ENCODE measurements at places on chromosomes 1 and 21.

- DNase-seq, result no peak
These were observed 5.5 kb downstream of the KLHDC7A start for GRCh38 chr1:18486195-18486594.

DNA sequence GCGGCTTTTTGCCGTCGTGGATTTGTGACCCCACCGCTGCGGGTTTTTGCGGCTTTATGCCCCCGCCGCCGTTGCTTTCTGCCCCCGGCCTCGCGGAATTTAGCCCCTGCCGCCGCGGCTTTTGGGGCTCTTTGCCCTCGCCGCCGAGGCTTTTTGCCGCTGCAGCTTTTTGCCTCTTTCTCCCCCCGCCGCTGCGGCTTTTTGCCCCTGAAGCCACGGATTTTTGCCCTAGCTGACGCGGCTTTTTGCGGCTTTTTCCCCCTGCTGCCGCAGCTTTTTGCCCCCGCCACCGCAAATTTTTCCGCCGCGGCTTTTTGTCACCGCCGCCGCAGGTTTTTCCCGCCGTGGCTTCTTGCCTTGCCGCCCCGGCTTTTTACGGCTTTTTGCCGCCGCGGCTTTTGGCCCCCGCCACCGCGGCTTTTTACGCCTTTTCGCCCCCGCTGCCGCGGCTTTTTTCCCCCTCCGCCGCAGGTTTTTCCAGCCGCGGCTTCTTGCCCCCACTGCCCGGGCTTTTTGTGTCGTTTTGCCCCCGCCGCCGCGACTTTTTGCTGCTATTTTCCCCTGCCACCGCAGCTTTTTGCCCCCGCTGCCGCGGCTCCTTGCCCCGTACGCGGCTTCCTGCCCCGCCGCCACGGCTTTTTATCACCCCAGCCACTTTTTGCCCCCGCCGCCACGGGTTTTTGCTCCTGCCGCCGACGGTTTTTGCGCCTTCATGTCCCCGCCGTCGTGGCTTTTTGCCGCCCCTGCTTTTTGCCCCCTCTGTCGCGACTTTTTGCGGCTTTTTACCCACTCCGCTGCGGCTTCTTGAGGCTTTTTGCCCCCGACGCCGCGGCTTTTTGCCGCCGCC is 3933.6 kb downstream of the SRGAP2C start:
- DNase-seq, result no peak

DNA sequence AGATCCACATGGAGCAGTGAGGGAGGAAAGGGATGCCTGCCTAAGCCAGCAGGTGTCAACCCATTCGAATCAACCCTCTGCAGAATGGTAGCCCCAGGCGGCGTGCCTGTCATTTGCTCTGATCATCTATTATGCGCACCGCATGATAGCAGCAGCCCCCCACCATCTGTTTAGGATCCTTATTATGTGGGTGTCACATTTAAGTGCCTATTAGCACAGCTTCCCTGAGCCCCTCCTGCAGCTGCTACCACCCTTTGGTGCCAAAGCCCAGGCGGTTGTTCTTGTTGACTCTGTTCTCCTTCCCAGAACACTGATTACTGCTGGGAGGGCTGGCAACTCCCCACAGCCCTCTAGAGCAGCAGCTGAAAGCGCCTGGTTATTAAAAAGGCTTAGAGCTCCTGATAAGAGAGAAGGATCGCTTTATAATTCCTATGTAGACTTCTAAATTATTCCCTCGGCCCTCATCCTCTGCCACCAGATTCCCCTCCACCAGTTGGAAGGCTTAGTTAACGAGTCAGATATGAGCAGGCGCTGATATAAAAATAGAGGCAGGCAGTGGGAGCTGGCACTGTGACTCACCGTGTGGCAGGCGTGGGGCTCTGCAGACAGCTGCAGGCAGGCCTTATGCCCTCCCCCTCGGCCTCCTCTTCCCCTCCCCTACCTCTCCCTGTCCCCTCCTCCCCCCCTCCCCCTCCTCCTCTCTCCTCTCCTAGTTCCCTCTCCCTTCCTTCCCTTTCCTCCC is 23.0 kb downstream of the ACTA1 start:
- no peak for DNase-seq

DNA sequence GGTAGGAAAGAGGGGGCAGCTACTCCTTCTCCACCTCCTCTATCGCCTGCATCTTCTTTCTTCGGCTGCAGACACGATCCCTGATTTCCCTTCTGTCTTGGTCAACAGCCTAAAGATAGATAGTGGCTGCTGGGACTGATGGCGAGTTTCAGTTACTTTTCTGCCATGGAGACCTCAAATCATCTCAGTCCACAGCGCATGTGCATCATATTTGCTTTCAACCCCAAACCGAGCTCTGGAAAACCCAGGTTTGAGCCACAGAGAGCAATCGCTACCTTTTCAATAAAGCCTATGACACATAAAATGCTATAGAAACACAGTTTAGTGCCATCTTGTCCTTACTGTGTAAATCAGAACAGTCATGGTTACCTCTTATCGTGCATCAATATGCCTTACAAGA is 142.9 kb upstream of the IRF2BP2 start:
- no peak for DNase-seq

- DNase-seq, result no peak
These were observed 394.8 kb downstream of the USP25 start for GRCh38 chr21:16124378-16125138.

DNA sequence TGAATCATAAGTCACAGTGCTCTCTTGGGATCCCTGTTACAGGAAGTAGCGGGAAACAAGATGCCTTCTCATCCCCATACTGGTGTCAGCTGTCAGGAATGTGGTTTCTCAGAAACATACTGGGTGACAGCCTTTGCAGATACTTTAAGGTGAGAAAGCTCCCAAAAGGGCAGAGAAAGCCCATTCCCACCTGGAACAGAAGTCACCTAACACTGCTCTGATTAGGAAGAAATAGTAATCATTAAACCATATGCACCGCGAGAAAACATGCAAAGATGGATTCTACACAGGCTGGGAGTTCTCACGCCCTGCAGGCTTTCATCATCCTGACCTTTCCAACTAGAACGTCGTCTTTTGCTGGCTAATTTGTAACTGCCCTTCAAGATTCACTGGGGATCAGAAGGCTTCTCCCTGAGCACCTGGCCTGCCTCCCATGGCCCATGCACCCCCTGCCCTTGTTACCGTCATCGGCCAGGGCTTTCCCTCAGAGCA is 46.2 kb upstream of the SLC44A3 start:
- no peak for DNase-seq

GRCh38 chr1:231161667-231162296 is at the start of gene TRIM67:
TSS of gene TRIM67 (plus strand) at chr1:231162058. CDS start at chr1:231162970, 912 bp downstream.
- no peak for DNase-seq

DNA sequence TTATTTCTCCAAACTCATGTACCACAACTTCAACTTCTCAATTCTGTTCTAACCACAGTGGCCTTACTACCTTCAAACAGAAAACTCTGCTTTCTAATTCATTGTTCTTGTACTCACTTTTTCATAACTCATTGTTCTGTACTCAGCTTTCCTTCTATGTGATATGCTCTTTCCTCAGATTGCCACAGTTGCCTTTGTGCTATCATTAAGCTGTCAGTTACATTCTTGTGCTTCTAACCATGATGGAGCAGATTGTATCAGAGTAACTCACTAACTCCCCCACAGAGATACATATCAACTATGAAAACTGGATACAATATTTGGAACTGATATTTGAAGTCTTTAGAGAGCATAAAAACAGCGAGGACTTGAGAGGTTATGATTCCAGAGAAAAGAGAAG is 1213.7 kb downstream of the KCNT2 start:
- no peak for DNase-seq

GRCh38 chr1:21618561-21619374 is 50.4 kb downstream of the RAP1GAP start:
- DNase-seq, result no peak

- no peak for DNase-seq
These were observed 21.2 kb downstream of the ZNF697 start for GRCh38 chr1:119626841-119627240.

DNA sequence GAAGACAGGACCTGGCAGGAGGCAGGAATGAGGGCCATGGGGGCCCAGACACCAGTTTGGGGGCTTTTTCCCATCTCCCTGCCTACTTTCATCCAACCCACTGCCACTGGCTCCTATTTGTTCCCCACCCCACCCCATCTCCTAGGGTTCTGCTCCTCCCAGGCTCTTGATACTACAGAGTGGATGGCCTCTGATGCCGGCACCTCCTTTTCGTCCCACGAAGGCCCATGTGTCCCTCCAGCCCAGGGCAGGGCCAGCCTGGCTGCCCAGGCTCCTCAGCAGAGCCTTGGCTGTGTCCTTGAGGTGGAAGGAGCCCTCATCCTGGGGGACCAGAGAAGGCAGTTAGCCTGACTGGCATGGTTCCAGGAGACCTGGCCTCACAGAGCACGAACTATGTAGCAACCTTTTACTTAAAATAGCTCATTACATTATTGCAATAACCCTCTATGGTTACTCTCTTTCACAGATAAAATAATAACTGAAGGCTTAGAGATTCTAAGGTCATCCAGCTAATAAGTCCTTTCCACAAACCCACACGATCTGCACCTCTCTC is 3.5 kb downstream of the POMGNT1 start:
- no peak for DNase-seq

- DNase-seq, result no peak
These were observed 38.8 kb upstream of the CD34 start for GRCh38 chr1:207949571-207950195.

- DNase-seq, result no peak
These were observed 42.4 kb downstream of the SKI start for GRCh38 chr1:2270260-2271100.

DNA sequence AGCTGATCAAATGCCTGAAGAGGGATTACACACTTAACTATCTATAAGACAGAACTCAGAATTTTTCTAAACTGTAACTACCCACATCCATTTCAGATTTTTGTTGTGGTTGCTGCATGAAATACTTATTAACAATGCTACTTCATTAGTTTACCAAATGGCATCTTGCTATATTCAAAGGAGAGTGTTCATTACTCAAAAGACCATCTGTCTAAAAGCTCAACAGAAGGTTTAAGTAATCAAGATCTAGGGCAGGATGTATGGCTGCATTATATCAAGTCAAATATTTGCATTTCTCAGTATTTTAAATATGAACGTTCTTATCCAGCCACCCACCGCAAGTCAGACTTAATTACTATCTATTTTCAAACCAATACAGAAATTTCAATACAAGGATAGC is 79.9 kb downstream of the SIPA1L2 start:
- no peak for DNase-seq

DNA sequence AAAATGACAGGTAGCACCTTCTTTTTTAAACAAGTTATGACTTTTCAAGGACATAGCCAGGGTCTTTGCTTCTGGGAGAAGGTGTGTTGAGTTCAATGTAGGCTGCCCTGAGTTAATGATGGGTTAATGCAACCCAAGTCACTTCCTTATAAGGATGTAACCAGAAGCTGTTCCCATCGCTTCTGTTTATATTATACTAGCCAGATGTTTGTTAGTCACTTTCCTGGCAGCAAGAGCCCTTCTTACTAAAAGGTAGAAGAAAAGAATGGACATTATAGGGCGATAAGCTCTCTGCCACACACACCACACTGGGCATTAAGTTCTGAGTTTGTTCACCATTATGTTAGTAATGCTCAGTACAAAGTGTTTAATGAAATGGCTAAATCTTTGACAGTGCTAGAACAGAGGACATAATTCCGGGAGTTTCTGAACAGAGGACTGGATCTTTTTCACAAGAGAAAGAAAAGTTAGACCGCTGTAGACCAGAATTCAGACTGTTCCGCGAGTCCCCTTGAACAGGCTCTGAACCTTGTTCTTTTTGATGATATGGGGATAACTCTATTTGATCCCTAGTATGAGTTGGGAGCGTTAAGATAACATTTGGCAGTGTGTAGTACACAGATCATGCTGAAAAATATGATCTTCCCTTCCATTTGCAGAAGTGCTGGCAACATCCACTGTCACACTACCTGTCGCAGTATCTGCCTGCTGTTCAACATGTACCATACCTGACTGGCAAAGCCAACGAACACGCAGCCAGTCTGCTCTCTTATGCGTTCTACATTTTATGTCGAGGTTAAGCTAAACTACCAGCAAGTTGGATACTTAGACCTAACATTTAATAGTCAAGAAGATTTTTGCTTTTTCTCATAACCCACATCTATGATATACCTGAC is 41.0 kb downstream of the DEGS1 start:
- DNase-seq, result no peak

DNA sequence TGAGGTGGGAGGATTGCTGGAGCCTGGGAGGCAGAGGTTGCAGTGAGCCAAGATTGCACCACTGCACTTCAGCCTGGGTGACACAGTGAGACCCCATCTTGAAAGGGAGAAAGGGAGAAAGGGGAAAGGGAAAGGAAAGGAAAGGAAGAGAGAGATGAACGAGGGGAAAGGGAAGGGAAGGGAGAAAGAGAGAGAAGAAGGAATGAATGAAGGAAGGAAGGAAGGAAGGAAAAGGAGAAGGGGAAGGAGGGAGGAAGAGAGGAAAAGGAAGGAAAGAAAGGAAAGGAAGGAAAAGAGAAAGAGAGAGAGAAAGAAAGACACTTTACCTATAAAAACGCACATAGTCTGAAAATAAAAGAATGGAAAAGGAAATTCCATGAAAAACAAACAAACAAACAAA is 18.0 kb downstream of the ZNF695 start:
- DNase-seq, result no peak

DNA sequence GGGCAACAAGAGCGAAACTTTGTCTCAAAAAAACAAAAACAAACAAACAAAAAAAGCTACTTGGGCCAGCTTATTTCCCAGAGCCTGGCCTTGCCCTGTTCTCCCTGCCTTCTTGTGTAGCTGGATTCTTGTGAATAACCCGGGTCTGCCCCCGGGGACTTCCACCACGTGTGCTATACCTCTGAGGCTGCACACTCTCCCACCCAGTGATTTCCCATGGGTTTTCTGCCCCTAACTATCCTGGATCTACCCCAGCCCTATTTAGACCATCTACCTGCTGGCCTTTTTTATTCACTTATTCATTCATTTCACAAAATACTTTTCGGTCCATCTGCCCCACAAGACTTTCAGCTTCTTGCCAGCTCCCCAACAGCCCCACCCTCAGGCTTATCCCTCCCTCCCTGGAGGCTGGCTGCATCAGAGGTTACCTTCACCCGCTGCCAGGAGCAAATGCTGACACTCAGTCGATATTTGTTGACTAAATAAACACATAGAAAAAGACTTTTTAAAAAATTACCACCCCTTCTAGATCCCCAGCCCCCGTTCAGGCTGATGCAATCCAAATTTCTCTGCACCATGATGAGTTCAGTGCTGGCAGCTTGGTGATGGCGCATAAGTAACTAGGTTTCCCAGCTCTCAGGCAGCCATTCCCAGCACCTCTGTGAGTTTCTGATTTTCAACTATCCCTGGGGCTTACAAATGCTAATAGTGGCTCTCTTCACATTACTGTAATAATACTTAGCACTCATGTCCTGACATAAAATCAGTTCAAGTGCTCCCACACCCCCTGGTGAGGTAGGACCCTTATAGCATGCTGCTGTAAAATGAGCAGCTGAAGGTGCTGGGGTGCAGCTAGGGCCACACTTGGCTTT is 30.7 kb upstream of the TARBP1 start:
- no peak for DNase-seq

DNA sequence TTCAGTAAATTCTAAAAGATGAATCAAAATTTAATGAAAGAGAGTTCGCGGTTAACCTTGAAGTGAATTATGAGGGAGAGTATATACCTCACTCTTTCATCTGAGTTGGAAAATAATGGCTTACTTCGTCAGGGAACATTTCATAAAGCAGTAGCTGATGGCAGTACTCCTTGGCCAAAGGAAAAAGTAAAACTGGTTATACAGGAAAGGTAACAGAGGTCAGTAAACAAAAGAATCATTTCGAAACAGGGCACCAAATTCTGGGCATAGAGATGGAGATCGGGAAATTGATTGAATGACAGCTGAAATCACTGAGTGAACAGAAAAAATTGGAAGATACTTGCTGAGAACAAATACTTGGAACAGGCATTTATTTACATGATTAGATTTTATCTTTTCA is 199.0 kb downstream of the OLFM3 start:
- DNase-seq, result no peak
